ENCODE measurements at places on chromosomes 4 and X.
A peak's percentile ranks its signal among the peaks of the same experiment; 100 is the strongest.

- no peak for DNase-seq
These were observed 63.4 kb downstream of the DCUN1D4 start for GRCh38 chr4:51906167-51906958.

DNA sequence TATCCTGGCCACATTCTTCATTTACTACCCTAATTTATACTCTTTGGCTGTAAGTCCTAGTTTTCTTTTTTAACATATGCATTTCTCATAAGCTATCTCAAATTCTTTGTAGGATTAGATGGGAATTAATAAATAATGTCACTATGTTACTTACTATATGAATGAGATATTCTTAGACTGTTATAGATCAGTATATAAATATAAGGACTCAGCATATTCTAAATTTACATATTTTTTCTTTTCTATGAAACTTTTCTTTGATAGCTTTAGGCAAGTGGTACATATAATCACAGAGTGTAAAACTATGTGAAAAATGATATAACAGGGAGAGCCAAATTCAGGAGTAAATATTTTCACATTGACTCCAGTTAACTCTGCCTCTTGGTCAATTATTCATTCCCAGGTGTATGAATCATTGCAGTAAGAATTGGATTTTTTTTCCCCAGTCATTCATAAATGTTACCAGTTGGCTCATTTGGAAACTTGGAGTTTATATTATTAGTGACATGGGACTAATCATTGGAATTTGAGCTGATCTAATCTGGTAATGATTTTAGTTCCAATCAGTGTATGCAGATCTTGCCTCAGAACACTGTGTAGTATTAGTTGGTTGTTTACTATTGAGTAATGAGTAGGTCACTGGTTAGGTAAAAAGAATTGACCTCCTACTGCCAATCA, 25.3 kb downstream of the FHIP1A start:
- no peak for DNase-seq

- no peak for DNase-seq
These were observed 266.6 kb upstream of the GPC4 start for GRCh38 chrX:133681897-133682296.

GRCh38 chr4:602559-602942, 22.8 kb upstream of the PDE6B start:
- DNase-seq: peak; percentile 61

GRCh38 chrX:113124693-113125092, 284.1 kb upstream of the AMOT start:
- DNase-seq: no peak

- DNase-seq: no peak
These were observed 811 bp downstream of the SRD5A3 start for GRCh38 chr4:55346851-55347255.

- DNase-seq: no peak
These were observed 105.7 kb downstream of the SLITRK2 start for GRCh38 chrX:145923376-145923775.

- DNase-seq: no peak
These were observed 14.9 kb downstream of the ABCG2 start for GRCh38 chr4:88143504-88143903.

GRCh38 chr4:185119927-185120630, 23.0 kb upstream of the SLC25A4 start:
- DNase-seq: no peak

GRCh38 chrX:85111347-85111746, 107.7 kb downstream of the APOOL start:
- peak; percentile 10 for DNase-seq

GRCh38 chr4:10354746-10355145, 102.5 kb downstream of the ZNF518B start:
- DNase-seq: no peak

- no peak for DNase-seq
These were observed 20.8 kb downstream of the ENOPH1 start for GRCh38 chr4:82450966-82451755.

GRCh38 chr4:80876810-80877209, 153.7 kb upstream of the BMP3 start:
- DNase-seq: no peak

DNA sequence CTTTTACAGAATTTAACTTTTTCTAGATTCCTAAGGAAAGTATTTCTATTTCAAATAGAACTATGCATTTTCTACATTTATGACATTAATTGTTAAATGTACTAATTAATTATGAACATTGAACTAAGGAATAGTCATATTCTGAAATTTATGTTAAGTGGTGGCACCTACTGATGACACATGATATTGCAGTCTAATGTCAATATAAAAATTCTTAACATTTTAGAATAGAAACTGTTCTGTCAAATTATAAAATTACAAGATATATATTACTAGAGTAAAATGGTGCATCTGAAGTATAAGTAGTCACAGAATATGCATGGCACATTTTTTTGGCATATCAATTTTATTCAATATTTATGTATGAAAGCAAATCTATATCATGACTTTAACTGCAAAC, 40.2 kb upstream of the NDNF start:
- DNase-seq: no peak

GRCh38 chr4:106245176-106245575, 70.8 kb downstream of the TBCK start:
- no peak for DNase-seq

GRCh38 chr4:19720610-19721009, 531.1 kb upstream of the SLIT2 start:
- DNase-seq: no peak

- DNase-seq: peak; percentile 33
These were observed 401.8 kb downstream of the RAPGEF2 start for GRCh38 chr4:159504684-159505083.

DNA sequence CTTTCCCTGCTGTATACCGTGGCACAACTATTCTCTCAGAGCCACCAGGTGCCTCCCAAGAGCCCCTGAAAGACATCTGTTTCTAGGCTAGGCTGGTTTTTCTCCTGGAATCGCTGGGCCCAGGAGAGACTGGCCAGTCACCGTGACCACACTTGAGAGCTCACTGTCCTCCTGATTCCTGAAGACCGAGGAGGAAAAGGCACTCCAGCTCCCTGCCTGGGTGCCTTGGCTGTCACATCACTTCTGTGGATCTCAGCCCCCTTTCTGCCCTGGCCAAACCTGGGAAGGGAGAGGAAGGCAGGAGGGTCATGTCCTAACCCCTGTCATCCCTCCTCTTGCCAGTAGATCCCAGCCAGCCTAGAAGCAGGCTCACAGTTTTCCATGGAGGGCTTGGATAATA, 54.7 kb upstream of the LAS1L start:
- no peak for DNase-seq

DNA sequence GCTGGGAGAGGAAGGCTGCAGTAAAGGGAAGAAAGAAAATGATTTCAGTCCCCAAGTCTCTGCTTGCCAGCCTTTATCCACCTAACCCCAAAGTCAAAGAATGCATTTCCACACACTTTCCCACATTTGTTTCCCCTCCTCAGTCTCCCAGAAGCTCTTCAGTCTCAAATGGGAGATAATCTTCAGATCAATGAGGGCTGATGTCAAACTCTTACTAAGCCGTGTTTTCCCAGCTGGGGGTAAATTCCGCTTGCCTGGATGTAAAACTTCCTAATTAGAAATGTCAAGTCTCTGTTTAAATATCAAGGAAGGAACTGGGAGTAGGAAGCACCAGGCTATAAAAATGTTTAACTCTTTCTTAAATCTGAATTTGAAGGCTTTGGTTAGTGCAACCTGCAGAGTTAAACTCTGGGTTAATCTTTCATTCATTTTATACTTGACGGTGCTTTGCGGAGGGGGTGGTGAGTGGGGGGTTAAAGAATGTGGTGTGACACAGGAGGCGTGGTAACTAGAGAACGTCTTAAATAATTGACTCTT, 601.4 kb upstream of the ACTRT1 start:
- DNase-seq: no peak

- no peak for DNase-seq
These were observed 8.5 kb downstream of the PCGF3 start for GRCh38 chr4:714087-714486.

DNA sequence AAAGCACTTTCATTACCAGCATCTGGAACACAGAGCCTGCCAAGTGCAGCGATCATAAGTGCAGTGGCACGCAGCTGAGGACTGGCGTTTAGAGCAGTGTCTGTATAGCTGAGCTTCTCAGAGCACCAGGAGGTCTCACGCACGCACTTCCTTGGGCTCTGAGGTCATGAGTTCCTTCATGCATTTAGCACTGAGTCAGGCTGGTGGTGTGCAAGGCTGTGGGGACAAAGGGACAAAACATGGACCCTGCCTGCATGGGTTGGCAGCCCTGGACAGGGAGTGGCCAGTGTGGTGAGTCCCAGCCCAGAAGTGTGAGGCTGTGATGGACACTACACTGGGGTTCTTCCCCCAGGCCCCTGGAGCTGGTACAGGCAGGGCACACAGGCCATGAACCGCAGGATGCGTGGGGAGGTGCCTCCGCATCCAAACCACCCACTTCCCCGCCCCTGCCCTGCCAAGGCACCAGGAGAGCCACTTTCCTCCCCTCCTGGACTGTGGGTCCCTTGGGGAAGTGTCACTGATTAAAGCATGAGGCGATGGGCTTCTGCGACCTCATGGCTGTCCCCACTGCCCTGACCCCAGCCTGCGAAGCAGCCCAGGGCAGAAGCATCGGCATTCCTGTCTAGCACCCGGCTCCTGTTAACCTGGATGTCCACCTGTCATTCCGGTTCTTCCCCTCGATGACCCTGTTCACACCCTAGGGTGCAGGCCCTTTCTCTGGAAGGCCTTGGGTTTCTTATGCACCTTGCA, 37.2 kb upstream of the GPR78 start:
- DNase-seq: no peak

- no peak for DNase-seq
These were observed 261.2 kb downstream of the ASMT start for GRCh38 chrX:1876041-1876440.

DNA sequence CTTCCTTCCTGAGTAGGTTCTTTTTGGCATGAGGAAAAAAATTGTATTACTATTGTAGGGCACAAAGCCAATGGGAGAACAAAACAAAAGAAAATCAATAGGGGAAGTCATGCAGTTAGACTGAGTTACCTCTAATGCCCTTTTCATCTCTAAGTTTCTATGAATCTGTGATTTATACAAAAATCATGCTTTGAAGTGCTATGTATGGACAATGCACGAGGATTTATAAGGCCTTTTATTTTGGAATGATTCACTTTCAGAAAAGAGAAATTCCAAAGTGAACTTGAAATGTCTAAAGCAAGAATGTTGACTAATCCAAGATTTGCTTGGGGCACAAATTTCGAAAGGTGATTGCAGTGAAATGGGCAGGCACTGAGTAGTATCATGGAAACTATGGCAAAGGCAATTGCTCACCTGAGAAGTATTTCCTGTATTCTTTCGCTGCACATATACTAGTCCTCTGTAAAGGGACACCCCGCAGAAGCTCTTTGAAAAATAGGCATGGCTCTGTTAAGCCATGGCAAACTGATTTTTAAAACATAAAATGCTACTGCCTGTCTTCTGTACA, 52.8 kb downstream of the ADGRG4 start:
- DNase-seq: no peak

DNA sequence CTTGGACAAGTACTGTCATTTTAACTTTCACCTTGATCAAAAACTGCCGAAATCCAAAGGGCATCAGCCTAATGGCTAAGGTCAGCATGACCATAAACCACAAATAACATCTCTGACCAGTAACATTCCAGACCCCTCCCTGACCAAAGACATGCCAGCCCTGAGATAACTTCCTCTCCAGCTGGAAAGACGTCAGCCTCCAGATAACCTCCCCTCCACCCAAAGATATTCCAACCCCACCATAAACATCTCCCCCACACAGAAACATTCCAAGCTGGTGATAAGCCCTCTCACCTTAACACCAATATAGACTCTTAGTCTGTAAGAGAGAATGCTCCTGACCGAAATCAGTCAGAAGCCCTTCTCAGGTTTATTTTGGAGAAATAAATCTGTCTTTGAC, 7.4 kb downstream of the PPP1R2C start:
- DNase-seq: no peak

- DNase-seq: no peak
These were observed 259.5 kb downstream of the ARHGAP24 start for GRCh38 chr4:85734424-85734831.

GRCh38 chr4:94711635-94712034, 46.1 kb upstream of the BMPR1B start:
- DNase-seq: no peak

- no peak for DNase-seq
These were observed 10.6 kb upstream of the PYURF start for GRCh38 chr4:88533937-88534750.

GRCh38 chrX:10974920-10975319, 136.2 kb upstream of the HCCS start:
- no peak for DNase-seq

- DNase-seq: peak; percentile 62
These were observed 5.7 kb downstream of the SH3BP2 start for GRCh38 chr4:2798399-2799223.

DNA sequence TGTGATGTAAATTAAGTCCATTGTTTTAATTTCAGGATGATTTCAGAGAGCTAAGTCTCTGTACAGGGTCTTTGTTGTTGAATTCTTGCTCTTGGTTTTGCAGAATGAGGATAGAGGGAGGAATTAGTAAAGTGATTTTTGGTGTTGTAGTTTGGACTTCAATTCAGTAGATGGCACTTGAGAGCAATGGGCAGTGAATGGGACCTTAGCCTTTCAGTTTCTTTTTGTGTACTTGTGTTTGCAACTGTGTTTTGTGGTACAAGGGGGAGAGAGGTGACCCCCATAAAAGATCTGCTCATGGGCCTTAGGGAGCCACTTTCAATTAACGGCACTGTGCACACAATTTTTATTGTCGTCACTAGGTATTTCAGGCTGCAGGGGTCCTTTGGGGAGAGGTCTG, 340.0 kb downstream of the DCAF12L2 start:
- DNase-seq: no peak

- DNase-seq: no peak
These were observed 192.4 kb downstream of the RBM46 start for GRCh38 chr4:154973244-154974035.

GRCh38 chrX:132022198-132022966, 720 bp upstream of the STK26 start:
- DNase-seq: no peak

- DNase-seq: no peak
These were observed 861.1 kb upstream of the IGFBP7 start for GRCh38 chr4:57971261-57971660.

DNA sequence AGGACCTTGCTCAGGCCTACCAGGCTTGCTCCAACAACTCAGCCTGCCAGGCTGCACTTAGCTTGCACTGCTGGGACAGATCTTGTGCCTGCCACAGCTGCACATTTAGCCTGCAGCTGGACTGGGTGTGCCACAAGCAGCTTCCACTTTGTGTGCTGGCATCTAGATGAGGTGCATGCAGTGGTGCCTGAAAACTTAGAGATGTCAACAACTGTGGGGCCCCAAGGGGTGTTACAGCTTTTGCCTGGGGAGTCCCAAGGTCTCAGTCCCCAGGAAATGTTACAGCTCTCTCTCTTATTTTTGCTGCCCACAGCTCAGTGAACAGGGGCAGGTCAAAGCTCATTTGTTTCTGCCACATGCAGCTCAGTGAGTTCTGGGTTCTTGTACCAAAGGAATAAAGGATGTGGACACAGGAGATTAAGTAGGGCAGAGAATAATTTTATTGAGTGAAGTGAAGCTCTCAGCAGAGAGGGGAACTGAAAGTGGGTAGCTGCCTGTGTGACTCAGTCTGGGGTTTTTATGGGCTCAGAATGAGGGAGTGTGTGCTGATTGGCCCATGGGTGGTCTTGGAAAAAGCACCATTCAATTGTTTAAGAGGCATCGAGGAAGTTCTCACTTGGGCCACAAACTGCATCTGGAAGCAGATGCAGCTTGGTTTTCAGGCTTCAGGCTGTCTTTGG, 828.3 kb downstream of the TECRL start:
- DNase-seq: no peak
